Activated naive CD8-positive, alpha-beta T cell treated with anti-CD3 and anti-CD28 coated beads, Interleukin-2, amount 10 ng/mL, durations not matched to agents 7 days and 5 days (primary cell): ENCODE measurements at places on chromosomes 4 and X. TPM values are rescaled to one million over a fixed set of nuclear protein-coding genes. Genes with fewer than 3 reads are reported as not detected.

The LNX1 gene
- not detected for total RNA-seq

The IL1RAPL1 gene
- not detected for total RNA-seq

The SULT1B1 gene
- 2.0 TPM for total RNA-seq

The PNCK gene
- total RNA-seq = 1.1 TPM

The CSAG1 gene
- total RNA-seq = not detected

The HELT gene
- not detected for total RNA-seq

The SCOC gene
- 24.0 TPM for total RNA-seq

The WDR17 gene
- total RNA-seq = 0.58 TPM

DNA sequence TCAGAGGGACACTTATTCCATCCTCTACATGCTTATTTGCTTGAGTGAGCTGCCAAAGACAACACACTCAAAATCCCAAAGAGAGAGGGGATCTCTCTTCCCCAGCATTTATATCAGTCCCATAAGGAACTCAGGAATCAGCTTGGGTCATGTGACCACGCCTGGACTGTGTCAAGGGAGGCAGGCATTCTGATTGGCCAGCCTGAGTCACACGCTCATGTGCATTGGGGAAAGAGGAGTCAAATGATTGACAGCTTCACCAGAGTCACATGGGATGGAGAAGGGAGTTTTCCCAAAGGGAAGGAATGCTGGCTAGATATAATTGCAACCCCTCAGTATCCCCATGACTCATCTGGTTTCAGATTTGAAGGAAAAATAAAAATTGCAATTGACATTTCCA lies 49.0 kb downstream of the RWDD4 start:
- no peak for DNase-seq

- no peak for DNase-seq
Observed at GRCh38 chr4:177116161-177116560, 193.5 kb upstream of the NEIL3 start.

- no peak for DNase-seq
Observed at GRCh38 chr4:73776321-73776729, 36.0 kb downstream of the CXCL8 start.

DNA sequence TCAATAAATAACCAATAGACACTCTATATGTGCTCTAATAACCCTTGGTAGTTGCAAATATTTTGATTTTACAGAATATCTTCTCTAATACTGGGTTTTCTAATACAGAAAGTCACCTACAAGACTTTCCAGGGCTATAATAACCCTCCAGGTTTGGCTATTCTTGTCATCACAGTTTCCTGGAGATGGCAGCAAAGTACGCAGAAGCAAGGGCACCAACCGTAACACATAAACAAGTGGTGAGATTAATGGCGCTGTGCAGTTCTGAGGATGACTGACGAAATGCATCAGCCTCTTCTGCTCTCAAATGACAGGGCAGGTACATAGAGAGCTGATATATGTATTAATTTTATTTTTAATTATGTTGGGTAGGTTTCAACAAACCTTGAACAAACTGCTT lies 122.4 kb downstream of the C4orf33 start:
- no peak for DNase-seq

- no peak for DNase-seq
Observed at GRCh38 chr4:55912249-55912648, 36.5 kb upstream of the CEP135 start.

- no peak for DNase-seq
Observed at GRCh38 chrX:37470711-37471110, 100.8 kb upstream of the LANCL3 start.

GRCh38 chrX:40734971-40735324 lies 394 bp downstream of the MED14 start:
- no peak for DNase-seq

DNA sequence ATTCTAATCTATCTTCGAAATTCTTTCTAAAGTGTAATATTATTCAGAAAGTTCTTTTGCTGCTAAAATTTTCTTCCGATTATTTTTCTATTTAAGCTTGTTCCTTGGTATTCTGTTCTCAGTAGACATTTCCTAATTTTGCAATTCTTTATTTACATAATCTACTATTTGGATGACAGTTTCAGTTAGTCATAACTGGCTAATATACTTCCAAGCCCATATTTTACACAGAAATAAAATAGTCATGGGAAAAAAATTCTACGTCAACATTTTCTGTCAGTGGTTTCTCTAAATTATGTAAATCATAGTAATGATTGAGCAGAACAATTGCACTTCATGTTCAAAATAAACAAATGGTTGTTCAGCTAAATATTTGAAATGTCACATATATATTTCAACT lies 178.0 kb upstream of the ANKRD50 start:
- no peak for DNase-seq

GRCh38 chrX:68112321-68112720 lies 321.0 kb downstream of the OPHN1 start:
- no peak for DNase-seq

- DNase-seq = no peak
Observed at GRCh38 chrX:150270622-150271021, 92.5 kb upstream of the MAMLD1 start.
